ENCODE measurements at places on chromosomes 12 and 14.

DNA sequence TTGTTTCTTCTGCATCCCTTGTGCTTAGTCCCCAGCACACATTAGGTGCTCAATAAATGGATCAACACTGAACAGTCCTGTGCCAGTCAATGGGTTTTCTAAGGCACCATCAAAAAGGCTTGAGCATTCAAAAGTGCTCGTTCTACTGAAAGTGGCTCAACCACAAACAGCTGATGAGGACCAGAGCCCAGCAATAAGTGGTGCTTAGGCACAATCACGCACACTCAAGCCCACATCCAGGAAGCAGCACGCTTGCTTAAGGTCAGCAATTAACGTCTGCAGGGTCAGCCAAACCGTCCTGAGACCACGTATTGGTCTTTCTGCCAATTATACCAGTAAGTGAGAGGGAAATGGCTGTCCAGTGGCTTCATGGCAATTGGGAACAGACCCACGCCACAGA lies 56.5 kb downstream of the PRIMA1 start:
- DNase-seq = no peak

DNA sequence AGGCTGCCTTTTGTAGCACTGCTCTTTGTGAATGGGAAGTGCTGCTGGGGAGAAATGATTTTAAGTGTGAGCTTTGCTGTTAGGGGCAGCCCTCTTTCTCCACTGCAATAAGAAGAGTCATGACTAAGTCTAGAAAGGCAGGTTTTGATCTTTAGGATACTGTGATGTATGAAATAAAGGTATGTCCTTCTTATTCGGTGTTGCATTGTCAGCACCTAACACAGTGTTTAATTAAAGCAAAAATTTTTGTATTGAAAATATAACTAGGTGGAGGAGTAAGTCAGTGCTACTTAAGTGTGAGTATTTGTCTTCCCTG lies 81.5 kb downstream of the ETV6 start:
- DNase-seq = no peak

DNA sequence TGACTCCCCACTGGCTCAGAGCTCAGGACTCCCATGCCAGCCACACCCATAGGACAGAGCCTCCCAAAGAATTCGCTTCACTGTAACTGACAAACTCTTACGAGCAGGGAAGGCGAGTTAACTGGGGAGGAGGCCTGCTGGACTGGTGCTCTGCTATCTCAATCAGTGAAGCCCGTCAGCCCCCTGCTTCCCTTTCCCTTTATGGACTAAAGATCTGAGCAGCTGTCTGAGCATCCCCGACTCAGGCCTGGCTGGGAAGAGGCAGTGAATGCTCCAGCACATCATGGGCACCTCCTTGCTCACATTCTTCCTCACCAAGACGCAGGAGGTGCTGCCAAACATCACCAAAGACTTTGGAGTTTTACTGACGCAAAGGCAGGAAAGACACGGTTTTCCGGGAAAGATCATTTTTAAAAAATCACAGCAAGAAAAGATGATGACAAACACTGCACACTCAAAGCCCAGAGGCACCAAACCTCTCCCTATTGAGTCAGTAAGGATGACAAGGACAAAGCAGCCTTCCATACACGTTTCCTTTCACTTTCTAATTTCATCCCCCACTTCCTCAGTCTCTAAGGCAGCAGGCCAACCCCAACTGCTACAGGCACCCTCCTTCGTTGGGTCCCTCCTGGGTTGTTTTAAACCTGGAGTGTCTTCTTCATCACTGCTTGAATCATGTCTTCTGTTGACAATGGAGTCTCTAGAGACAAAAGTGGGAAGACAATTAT lies 45.0 kb upstream of the P2RX7 start:
- DNase-seq = no peak

DNA sequence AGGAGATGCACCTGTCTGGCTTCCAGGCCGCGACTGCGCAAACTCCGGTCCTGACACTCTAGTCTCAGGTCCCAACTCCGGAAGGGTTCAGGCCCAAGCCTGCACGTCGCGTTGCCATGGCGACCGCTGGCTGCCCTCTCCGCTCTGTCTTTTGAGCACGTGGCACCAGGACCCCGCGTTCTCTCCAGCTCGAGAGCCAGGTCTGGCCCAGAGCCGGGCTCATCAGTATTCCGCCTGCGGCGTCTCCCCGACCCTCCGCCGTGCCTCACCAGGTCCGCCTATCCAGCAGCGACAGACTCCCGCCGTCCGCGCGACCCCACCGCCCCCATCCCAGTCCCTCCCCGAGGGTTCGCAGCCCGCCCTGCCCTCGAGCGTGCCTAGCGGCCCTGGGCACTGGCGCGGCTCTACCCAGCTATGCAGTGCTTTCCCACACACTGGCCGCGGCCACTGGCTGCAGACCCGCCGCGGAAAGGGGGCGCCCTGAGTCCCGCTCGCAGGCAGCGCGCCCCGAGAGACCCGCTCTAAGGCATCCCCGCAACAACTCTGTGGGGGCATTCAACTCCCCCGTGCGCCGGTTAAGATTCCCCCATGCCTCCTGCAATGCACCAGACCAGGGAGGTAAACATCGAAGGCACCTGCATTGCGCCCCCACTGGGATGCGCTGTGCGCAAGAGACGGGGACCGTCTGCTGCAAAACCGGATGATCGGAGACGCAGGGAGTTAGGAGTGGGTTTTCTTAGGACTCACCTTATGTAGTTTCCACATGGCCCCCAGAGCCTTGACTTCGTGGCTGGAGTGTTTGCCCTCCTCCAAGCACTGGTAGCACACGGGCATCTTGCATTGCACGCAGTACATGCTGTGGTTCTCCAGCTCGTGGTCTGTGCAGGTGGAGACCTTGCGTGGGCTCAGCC lies 1.3 kb downstream of the TRIM9 start:
- no peak for DNase-seq

GRCh38 chr14:50954811-50955372 lies 10.6 kb upstream of the PYGL start:
- DNase-seq = peak; percentile 64

DNA sequence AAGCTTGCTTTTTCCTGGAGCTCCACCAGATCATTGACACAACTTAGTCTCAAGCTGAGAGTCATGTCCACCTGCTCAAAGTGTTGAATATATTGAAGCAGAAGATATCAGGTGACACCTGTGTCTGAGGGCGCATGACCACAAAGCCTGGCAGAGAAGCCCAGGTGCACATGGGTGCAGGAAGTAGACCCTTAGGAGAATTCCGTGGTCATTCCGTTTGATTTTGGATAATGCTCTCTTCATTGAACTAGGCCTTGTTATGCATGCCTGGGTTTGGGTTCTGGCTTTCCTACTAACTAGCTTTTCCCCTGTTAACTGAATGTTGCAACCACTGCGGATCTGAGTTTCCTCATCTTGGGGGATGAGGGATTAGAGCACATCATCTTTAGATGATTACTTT lies 7.1 kb downstream of the ARHGDIB start:
- no peak for DNase-seq

DNA sequence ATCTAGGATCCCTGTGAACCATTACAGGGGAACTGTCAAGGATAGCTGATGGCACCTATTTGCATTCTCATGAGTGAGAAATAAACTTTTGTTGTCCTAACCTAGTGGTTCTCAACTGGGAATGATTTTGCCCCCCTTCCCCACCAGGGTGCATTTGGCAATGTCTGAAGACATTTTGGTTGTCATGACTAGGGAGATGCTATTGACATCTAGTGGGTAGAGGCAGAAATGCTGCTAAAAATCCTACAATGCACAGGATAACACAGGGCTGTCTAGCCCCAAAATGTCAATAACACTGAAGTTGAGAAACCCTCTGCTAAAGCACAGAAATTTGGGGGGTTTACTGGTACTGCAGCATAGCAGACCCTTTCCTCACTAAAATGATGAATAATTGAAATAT lies 140.9 kb upstream of the SRRM4 start:
- no peak for DNase-seq

- DNase-seq = no peak
Observed at GRCh38 chr12:115638733-115639647, 638.5 kb downstream of the MED13L start.

- DNase-seq = no peak
Observed at GRCh38 chr12:57607958-57608663, 3.1 kb upstream of the ARHGEF25 start.

DNA sequence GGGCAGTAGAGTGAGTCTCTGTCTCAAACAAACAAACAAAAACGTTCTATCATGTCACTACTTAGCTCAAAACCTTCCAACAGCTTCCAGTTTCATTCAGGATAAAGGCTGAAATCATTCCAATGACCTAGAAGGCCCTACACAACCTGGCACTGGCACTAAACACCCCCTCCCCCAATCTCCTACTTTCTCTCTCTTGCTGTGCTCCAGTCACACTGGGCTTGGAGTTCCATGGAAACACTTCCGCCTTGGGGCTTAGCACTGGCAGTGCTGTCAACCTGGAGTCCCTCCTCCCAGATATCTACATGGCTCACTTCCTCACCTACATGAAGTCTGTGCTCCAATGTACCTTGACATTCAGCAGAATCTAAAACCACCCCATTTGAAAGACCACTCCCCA lies 65.0 kb upstream of the SINHCAF start:
- DNase-seq = no peak

DNA sequence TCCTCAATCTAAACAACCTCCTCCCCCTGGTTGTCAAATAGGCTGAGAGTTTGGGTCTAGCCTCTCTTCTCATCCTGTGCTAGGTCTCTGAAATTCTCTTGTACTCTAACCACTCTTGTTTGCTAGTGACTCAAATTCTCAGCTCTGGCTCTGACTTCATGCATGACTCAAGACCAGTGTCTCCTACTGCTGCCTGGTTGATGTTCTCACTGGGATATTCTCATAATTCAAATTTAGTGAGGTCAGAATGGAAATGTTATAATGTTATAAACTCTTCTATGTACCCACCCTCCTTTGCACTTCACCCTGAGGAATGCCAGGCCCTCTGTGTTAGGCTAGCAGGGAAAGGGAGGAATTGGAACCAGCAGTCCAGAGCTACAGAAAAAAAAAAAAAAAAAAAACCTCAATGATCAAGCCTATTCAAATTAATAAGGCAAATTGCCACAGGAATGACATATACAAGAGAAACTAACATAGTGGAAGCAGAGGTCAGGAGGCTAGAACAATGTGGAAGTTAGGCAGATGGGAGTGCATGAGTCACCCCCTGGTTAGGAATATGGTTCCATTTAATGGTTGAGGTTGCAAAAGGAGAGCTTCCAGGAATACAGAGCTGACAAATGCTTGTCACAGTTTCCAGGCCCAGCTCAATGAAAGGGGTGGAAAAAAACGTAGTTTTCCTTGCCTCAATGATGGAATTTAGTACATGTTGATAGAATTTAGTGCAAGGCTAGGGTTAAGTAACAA lies 459.5 kb downstream of the RMST start:
- no peak for DNase-seq

- DNase-seq = no peak
Observed at GRCh38 chr14:75946785-75947184, 35.0 kb downstream of the TGFB3 start.

DNA sequence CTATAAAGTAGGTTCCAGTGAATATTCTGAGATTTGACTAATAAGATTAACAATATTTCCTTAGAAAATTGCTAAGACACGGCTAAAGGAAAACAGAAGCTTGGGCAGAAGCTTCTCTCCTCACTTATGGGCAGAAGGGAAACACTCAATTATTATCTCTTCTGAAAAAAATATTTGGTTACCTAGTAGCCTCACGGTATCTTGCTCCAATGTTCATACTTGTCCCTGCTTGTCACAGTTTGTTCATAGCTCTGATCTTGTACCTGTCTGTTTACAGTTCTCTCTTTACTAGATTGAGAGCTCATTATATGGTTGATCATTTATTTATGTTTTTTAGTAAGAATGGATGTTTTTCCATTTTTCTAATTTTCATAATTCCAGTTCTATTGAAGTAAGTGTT lies 458.0 kb upstream of the ATP2B1 start:
- no peak for DNase-seq

DNA sequence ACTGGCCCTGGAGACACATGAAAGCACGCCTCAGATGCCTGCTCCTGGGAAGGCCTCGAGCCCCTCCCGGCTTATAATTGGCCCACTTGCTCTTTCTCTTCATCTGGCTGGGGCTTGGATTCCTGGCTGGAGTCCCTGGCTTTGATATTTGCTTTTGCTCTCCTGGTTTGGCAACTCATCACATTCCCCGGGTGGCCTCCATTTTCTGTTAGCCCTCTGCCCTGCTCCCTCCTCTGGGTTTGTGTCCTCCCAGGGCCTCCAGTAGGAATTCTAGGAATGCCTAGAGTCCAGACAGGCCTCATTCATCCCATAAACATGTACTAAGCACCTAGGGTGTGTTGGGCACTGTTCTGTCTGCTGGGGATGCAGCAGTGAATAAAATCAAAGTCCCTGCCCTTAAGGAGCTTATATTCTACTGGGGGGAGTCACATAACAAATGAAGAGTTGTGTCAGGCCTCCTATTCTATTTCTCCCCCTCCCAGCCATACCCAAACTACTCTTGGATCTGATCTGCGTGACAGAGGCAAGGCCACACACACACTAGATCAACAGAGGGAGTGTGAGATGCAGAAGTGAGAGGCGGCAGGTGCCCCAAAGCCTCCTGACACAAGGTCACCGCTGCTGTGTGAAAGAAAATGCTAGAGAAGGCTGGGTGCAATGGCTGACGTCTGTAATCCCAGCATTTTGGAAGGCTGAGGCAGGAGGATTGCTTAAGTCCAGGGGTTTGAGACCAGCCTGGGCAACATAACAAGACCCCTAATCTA lies 21.3 kb upstream of the TSPAN9 start:
- DNase-seq = no peak

- no peak for DNase-seq
Observed at GRCh38 chr12:55067701-55068100, 47.9 kb downstream of the NEUROD4 start.

- DNase-seq = no peak
Observed at GRCh38 chr14:98932431-98933325, 339.3 kb downstream of the BCL11B start.

- DNase-seq = no peak
Observed at GRCh38 chr12:104590022-104590421, 133.3 kb downstream of the CHST11 start.

DNA sequence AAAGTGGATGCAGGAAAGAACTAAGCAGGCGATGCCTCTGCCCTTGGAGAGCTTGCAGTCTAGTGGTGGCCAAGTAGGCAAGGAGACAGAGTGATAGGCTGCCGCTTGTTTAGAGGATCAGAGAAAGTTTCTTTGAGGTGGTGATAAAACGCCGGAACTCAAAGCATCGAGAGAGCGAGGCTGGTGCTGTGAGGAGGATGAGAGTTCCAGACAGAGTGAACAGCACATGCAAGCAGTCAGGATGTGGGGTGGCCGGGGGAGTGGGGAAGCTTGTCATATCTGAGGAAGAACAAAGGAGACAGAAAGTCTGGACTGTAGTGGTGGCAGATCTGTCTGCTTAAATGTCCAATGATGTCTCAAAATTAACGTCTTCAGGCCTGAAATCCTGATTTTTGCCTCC lies 319.7 kb downstream of the SNAPC1 start:
- DNase-seq = no peak

GRCh38 chr12:7012024-7012607 lies 6.2 kb downstream of the LPCAT3 start:
- no peak for DNase-seq

GRCh38 chr12:30816742-30817465 lies 62.2 kb upstream of the CAPRIN2 start:
- DNase-seq = no peak

DNA sequence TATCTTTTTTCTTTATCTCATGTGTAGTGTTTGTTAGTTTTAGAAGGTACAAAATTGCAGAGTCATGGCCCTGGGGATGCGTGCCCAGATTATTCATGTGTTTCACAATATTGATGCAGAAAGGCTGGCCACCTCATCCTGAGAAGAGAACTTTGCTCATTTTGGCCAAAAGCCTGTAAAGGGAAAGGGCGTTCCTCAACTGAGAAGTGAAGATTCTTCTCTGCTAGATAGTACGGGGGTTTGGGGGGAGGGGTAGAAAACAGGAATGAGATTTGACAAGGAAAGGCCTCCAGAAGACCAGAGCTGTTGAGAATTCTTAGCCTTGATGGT lies 1.7 kb downstream of the MGST1 start:
- DNase-seq = peak; percentile 94

- no peak for DNase-seq
Observed at GRCh38 chr14:65453807-65454480, 41.4 kb downstream of the FUT8 start.

All from NCI-H460 (cell line).